ENCODE measurements at places on chromosomes 11 and 22.

- no peak for DNase-seq
These were observed at the start of gene CRACR2B for GRCh38 chr11:827897-828192. CRACR2B (plus strand) TSS chr11:827919; CDS start chr11:828608, 689 bp downstream.

GRCh38 chr22:42489000-42489399 is 30.6 kb downstream of the RRP7A start:
- no peak for DNase-seq

- DNase-seq, result no peak
These were observed 207.0 kb downstream of the KIRREL3 start for GRCh38 chr11:126793596-126793995.

GRCh38 chr11:108970221-108970991 is 305.5 kb downstream of the DDX10 start:
- no peak for DNase-seq

GRCh38 chr22:24542641-24543040 is 12.3 kb downstream of the GUCD1 start:
- DNase-seq, result no peak

GRCh38 chr11:108835624-108836023 is 170.8 kb downstream of the DDX10 start:
- no peak for DNase-seq

DNA sequence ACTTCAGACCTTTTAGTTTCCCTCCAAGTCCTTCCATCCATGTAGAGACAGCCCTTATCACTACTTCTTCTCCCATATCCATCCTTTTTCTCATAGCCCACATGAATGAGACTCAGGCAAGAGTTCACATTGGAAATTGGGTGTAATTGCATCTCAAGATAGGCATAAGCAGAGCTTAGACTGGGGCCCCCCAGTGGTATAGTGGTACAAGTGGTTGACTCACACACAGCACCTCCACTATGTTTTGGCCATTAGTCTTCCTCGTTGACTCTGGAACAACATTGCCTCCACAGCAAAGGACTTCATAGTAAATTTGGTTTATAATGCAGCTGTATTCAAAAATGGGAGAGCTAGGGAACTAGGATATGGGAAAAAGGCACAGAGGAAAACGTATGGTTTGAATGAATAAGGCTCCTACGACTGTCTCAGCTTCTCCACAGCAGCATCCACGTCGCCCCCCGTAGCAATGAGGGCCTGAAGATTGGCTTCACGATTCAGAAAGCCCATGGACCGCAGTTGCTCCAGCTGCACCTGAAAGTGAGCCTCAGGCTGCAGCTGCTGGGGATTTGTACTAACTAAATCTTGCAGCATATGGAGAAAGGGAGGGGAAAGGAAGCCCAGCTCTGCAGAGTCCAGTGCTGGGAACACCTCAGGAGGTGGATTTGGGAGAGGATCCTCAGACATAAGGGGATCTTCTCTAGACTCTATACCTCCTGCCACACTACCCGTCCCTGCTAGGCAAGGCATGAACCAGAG is 2.4 kb downstream of the UBQLN3 start:
- DNase-seq, result no peak

DNA sequence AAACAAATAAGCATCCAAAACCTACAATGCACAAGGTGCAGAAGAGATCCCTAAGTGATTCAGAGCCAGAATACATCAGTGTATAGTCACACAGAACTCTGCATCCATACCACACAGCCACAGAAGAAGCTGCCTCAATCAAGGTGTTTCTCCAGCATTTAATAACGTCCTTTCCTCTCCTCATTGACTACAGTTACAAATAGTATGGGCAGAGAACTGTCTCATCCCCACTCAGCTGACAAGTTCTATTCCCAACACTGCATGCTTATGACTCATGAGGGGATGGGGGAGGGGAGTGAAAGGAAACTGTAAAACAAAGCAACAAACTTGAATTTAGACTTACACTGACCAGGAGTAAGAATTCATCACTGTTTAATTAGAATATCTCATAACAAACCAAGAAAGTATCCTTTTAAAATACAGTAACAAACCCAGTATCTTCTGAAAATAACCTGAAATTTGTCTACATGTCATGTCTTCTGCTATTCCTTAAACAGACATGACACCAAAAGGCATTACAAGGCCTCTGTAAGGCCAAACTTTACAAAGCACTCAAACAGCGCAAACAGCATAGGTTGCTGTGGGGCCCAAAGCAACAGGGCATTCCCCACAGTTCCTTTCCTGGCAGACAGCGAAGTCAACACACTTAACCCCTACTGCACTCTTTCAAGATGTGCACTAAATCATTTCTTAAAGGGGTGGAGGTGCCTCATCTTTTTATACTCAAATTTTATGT is 29.3 kb downstream of the CELF1 start:
- no peak for DNase-seq

DNA sequence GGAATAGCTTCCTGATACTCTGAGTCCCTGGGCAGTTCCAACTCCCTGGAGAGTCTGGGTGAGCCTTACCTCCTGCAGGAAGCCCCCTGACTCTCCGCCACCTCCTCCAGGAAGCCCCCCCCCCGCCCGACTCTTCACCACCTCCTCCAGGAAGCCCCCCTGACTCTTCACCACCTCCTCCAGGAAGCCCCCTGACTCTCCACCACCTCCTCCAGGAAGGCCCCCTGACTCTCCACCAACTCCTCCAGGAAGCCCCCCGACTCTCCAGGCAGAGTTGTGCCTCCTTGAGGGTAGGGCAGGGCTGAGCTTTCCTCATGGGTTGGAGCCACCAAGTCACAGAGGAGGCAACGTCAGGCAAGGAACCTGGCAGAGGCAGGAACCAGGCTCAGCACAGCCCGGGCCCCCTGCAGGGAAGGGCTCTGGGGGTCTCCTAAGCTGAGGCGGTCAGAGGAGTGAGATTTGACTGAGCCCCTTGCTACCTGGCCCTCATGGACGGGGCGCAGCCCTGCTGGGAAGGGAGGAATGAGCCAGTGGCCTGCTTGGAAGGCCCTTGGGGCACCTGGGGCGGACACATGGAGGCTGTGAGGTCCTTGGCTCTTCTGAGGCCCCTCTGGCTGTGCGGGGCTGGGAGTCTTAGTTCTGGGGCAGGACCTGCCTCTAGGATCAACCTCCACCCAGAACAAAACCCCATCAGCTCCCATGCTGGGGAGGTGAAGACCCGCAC is 18.1 kb downstream of the MRGPRG start:
- no peak for DNase-seq

GRCh38 chr11:73401217-73401923 is 25.2 kb downstream of the RELT start:
- DNase-seq, result no peak

DNA sequence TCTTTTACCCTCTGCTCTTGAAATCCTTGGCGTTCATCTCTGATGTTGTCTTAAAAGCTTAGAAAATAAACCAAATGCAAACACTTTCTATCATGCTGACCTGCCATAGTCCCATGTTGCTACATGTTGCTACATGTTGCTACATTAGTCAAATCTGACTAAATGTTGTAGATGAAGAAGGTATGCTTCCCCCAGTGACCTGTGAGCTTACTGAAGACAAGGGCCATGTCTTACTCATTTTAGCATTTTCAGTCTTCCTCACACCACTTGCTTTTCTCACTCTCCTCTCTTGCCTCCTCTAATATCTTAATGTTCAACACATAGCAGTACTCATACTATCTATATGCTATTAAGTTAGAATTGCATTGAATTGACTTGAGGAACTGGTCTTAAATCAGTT is 346.4 kb upstream of the MTNR1B start:
- DNase-seq, result no peak

DNA sequence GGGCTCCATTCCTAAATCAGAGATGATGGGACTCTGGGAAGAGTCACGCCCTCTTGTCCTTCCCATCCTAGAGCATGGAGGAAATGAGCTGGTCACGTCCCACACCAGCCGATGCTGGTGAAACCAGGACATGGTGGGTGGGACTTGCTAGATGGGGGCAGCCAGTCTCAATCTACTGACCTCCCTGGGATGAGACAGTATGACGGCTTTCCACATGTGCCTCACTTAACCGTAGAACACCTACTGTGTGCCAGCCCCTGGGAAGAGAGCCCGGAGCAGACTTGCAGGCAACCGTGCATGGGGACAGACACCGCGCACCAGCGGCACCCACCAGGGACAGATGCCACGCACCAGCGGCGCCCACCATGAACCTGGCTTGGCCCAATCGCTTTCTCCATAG is 3.8 kb downstream of the OSBPL5 start:
- DNase-seq, result no peak
